Heart left ventricle (tissue), 16 donors: ENCODE measurements at places on chromosomes 1 and 21. TPM values are rescaled to one million over a fixed set of nuclear protein-coding genes. Genes with fewer than 3 reads are reported as not detected.

MARK1 gene
- total RNA-seq = 16.9 TPM

LORICRIN gene
- not detected for total RNA-seq

ASCL5 gene
- total RNA-seq = not detected

APCS gene
- not detected for total RNA-seq

F3 gene
- total RNA-seq = 28.7 TPM

SLC30A1 gene
- 14.0 TPM for total RNA-seq

TCHH gene
- not detected for total RNA-seq

KRTAP10-12 gene
- total RNA-seq = not detected

WDR64 gene
- not detected for total RNA-seq

TLCD4 gene
- total RNA-seq = 37.3 TPM

SERPINC1 gene
- not detected for total RNA-seq

ALDH4A1 gene
- total RNA-seq = 20.8 TPM

STK40 gene
- 50.4 TPM for total RNA-seq

FAM177B gene
- 0.48 TPM for total RNA-seq

KMO gene
- 0.21 TPM for total RNA-seq

MYCL gene
- total RNA-seq = 0.45 TPM

GPR161 gene
- total RNA-seq = 2.0 TPM

FCRL4 gene
- total RNA-seq = not detected

KLF17 gene
- not detected for total RNA-seq
